ENCODE measurements at places on chromosomes 4 and X.

GRCh38 chrX:20668550-20668949, 401.8 kb upstream of the RPS6KA3 start:
- no peak for DNase-seq

GRCh38 chrX:129749069-129749468, 10.3 kb downstream of the XPNPEP2 start:
- no peak for DNase-seq

- DNase-seq, result no peak
These were observed 653.0 kb downstream of the C4orf33 start for GRCh38 chr4:129748991-129749390.

GRCh38 chrX:68693481-68694434, 46.3 kb downstream of the STARD8 start:
- DNase-seq, result no peak

- DNase-seq, result no peak
These were observed 614.0 kb downstream of the STIM2 start for GRCh38 chr4:27474691-27475090.

- no peak for DNase-seq
These were observed 68.2 kb downstream of the AGTR2 start for GRCh38 chrX:116238567-116239255.

- DNase-seq, result no peak
These were observed 49.6 kb downstream of the UGT2A2 start for GRCh38 chr4:69589884-69590283.

DNA sequence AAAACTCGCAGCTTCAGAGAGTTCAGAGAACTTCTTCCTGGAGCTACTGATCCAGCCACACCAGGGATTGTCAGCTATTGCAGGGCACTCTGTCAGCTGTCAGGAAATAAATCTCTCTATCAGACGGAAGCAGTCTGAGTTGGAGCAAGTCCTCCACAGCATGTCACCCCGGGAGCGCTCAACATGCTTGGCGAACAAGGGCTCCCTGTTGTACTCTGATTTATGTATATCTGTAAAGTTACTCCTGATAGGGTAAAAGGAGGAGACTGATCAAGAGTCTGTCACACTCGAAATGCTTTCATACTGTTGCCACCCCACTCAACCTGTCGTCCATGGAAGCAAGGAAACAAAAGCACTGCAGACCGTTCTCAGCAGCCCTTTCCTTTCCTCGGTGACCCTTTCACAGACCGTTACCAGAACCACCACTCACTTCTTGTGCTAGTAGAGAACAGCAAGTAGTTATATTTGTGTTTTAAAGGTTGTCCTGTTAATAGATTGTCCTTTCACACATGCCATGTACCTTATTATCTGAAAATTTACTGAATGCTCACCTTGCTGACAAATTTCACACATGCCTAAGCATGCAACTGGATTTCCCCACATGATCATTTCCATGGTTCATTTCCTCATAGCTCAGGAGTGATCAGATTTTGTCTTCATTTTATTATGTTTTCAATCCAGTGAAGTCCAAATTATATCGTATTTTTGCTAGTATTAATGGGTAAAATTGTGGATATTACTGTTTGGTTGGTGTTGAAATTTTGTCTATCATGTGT, 2108.9 kb upstream of the TENM3 start:
- DNase-seq, result no peak

DNA sequence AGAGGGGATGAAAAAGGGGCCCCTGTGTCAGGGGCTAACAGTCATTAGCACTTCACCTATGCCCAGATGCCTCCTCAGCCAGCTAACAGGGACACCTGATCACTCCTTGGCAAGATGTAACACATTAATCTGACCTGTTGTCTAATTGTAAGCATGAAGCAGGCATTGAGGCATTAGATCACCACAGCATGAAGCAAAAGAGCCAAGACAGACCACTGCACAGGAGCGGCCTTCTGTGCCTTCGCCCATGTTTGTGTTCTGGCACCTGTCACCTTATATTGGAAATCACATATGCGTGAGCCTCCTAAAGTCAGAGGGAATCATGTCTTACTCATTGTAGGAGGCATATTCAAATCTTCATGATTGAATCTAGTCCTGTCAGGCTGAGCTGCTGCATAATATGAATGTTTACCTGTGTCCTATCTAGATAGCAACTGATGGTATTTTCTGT, 48.4 kb downstream of the PTTG2 start:
- DNase-seq, result no peak

- DNase-seq, result no peak
These were observed 324.8 kb downstream of the FRMPD4 start for GRCh38 chrX:12463052-12463451.

DNA sequence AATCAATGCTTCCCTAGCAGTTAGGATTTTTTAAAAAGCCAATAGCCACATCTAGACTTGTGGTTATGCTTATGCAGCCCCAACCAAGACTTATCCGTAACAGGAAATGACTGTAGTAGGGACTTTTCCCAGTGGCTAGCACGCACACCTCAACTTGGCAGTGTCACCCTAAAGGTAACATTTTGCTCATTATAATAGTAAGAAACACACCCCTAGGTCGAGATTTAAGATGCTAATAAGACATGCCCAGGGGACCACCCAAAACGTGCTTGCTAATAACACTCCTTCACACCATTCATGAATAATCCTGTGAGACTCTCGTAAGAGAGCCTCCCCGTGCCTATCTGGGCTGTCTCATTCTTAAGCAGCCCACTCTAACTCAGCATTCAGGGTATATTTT, 195.3 kb downstream of the CHIC1 start:
- DNase-seq, result no peak

GRCh38 chr4:73593631-73594241, 26.5 kb downstream of the RASSF6 start:
- no peak for DNase-seq

- no peak for DNase-seq
These were observed 16.0 kb downstream of the MEPE start for GRCh38 chr4:87848622-87849351.

DNA sequence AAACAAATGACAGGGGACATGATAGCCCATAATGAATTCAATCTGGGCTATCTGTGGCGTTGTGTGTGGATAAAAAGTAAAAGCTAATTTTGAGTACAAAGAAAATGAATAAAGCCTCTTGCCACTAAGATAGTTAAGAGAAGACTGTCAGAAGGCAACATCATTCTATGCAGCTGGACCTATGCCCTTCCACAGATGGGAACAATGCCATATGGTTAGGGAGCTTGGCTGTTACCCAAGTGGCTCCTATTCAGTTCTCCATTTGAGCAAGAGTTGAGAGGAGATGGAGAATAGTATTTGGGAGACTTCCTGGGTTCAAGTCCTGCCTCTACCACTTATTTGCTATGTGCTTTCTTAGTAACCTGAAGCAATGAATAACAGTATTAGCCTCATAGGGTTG, 107.7 kb downstream of the ANXA3 start:
- DNase-seq, result no peak

- no peak for DNase-seq
These were observed 83.2 kb upstream of the TBC1D9 start for GRCh38 chr4:140839406-140839805.

GRCh38 chr4:144223149-144223548, 82.6 kb upstream of the GYPA start:
- DNase-seq, result no peak

- no peak for DNase-seq
These were observed 77.3 kb downstream of the CHRNA9 start for GRCh38 chr4:40412388-40412787.

DNA sequence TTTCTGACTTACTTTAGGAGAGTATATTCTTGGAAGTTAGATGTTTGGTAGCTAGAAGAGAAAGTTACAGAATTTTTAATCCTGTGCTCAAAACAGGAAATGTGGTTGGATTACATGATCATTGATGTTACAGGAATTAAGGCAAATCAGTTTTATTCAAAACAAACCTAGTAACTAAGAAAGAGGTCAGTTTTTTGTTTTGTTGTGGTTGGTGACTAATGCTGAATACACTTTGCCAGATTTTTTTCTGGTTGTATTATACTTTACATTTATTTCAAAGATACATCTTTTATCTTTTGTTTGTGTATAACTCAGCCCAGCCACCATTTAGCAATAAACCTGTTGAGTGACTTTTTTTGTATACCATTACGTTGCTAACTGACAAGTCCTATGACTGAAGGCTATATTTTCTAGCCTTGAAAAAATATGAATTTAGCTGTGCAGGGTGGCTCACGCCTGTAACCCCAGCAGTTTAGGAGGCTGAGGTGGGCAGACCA, 116.7 kb downstream of the KLHL8 start:
- DNase-seq, result no peak

- DNase-seq, result no peak
These were observed 14.6 kb downstream of the USP11 start for GRCh38 chrX:47247206-47247998.

DNA sequence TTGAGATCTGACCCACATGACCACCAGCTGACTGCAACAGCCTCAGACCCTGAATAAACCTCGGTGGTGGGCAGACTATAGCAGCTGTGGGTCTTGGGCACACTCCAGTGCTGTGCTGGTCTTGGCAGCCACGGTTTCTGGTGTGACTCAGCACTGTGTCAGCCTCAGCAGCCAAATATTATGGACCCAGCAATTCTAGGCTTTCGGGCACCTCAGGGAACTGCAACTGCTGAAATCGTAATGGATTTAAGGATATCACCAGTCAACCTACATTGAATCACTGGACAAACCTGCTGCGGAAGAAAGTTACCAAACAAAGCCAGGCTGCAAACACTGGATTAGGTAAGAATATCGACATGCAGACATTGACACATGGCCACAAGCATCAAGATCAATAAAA, 10.5 kb upstream of the UBE2NL start:
- DNase-seq, result no peak

- DNase-seq, result no peak
These were observed 816.4 kb upstream of the AGA start for GRCh38 chr4:178258603-178259002.

DNA sequence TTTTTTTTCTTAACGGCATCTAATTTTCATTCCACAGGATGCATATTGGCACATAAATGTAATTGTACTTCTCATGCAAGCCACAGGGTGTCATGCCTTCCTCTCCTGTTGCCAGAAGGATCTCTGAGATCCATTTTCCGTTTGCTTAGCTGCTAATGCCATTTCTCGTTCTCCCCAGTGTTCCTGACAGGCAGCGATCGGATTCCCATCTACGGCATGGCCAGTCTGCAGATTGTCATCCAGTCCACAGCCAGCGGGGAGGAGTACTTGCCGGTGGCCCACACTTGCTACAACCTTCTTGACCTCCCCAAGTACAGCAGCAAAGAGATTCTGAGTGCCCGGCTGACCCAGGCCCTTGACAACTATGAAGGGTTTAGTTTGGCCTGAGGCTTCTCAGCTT, 8.9 kb upstream of the NAP1L5 start:
- DNase-seq, result no peak

DNA sequence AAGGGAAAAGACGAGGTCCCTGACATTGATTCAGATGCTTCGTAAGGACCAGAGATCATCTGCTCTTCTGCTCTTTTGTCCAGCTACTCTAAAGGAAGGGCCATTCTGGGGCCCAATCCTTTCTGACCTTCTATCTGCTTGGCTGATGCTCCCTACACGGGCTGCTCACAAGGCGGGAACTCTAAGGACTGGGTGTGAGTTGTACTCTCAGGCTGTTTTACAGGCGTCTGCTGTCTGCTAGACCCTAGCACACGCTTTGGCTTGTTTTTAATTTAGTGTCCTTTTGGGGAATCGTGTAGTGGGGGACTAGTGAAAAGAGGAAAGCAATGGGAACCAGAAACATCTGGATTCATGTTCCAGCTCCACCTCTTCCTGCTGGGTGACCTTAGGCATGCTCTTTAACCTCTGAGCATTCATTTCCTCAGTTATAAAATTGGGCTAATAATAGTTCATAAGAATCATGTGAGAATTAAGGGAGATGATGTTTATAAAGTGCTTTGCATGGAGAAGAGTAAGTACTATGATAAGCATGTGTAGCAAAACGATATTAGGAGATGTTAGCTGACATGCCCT, 53.1 kb downstream of the CASP3 start:
- DNase-seq, result no peak

- DNase-seq, result no peak
These were observed 45.2 kb downstream of the MAGEB17 start for GRCh38 chrX:16212436-16212835.

GRCh38 chrX:17415242-17415810, 40.3 kb downstream of the NHS start:
- DNase-seq, result no peak

GRCh38 chrX:21295246-21295820, 78.9 kb upstream of the CNKSR2 start:
- DNase-seq, result no peak

- no peak for DNase-seq
These were observed 39.6 kb downstream of the ARL13A start for GRCh38 chrX:101009090-101009489.

GRCh38 chr4:126916626-126917140, 716.1 kb upstream of the INTU start:
- no peak for DNase-seq

GRCh38 chrX:114798907-114799306, 215.0 kb downstream of the HTR2C start:
- no peak for DNase-seq

Data from activated effector memory CD4-positive, alpha-beta T cell treated with Interleukin-2 at 50 U/mL for 16 hours (primary cell).